Choroid plexus epithelial cell (primary cell): ENCODE measurements at places on chromosomes 12 and 14.

GRCh38 chr12:28770322-28770721 lies 378.8 kb upstream of the FAR2 start:
- no peak for DNase-seq

GRCh38 chr12:81866081-81866480 lies 106.9 kb upstream of the PPFIA2 start:
- no peak for DNase-seq

DNA sequence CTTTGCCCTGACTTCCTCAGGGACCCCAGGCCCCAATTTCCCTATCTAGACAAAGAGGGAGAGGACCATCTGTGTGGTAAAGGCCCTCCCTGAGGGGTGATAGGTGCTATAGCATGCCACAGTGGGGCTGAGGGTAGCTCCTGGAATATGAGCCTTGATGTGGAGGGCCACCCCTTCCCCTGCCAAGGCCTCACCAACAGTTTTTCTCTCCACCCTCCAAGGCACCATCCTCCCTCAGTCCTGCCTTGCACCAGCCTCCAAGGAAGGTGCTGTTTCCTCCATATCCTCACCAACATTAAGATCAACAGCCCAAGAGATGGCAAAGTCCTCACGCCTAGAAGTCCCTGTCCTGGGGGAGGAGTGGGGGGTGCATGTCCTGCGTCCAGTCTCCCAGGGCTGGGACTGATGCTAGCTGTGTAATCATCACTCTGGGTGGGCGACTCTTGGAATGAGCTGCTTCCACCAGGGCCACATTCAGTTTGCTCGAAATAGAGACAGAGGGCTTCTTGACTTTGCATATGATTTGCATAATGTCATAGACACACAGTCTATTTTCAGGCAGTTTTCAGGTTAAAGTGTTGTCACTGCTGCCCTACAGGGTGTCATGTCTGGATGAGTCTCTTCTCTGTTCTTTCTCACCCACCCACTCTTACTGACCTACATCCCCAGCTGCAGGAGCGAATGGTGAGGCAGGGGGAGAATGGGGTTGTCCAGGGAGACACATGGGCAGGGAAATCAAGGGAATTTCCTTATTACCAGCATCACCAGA lies 17.4 kb downstream of the ACVRL1 start:
- DNase-seq, result no peak

- DNase-seq, result no peak
Measured at GRCh38 chr12:100995771-100996170, 201.2 kb downstream of the ANO4 start.

GRCh38 chr12:124326871-124327270 lies 32.0 kb downstream of the RFLNA start:
- no peak for DNase-seq

DNA sequence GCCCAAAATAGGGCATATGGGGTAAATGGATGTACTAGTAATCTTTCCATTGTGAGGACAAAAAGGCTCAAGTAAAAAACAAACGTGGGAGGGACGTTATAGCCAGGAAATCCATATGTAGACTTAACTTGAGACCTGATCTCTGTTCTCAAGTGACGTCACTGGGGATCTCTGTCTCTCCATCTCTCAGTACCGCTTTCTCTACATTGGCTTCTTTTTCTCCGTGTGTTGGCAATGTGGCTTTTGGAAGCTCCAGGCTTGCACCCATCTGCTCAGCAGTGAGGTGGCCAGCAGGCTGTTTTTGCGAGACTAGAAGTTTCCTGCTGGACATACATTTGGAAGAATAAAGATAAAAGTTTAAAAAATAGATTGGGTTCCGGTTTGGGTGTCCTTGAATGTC lies 66.0 kb upstream of the NRXN3 start:
- no peak for DNase-seq

DNA sequence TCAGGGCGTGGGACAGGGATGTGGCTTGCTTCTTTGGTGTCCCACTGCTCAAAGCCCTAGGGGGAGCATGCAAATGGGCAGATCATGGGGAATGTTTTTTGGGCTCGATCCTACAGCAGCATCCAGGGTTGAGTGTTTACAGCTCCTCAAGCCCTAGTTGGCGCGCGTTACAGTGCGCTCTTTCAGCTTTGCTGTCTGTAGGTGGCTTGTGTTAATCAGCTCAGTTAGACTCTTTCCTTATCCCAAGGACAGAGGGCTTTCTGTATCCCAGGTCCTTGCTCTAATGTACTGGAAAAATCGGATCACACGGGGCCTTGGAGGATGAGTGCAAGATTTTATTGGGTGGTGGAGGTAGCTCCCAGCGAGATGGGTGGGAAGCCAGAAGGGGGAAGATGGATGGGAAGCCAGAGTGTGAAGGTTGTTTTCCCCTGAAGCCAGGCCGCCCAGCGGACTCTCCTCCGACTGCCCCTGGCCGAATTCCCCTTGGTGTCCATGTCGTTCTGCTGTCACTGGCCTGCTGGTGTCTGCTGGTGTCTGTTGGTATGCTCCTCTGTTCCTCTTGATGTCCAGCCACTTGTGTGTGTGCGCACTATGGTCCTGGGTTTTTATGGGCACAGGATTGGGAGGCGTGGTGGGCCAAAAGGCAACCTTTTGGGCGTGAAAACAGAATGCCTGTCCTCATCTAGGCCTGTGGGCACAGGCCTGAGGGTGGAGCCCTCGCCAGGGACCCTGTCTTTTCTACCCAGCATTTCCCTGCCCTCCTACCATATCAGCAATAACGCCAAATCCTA lies 10.7 kb upstream of the TXNRD1 start:
- DNase-seq, result no peak

GRCh38 chr14:75069121-75069810 lies at the start of gene ZC2HC1C:
Gene ZC2HC1C, plus strand, starts transcription at chr14:75069641. Its CDS starts 933 bp downstream, at chr14:75070574.
- DNase-seq, result peak; percentile 91

GRCh38 chr14:64845878-64846277 lies 33.8 kb downstream of the SPTB start:
- DNase-seq, result peak; percentile 71

DNA sequence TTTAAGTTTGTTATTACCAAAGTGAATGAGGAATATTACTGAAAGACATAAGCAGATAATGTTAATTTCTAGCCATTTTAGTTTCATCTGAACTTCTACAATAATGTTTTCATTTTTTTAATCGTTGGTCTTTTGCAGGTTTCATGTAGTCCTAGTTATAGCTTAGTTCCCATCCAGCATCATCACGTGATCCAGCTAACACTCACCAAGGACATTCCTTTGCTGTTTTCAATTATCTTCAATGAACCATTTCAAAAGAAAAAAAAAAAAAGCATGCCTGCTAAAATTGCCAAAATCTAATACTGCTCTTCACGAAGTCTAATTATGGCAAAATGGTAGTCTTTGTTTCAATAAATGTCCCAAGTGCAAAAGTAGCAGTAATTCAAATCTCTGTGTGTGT lies 187.7 kb upstream of the ATXN7L3B start:
- peak; percentile 46 for DNase-seq

DNA sequence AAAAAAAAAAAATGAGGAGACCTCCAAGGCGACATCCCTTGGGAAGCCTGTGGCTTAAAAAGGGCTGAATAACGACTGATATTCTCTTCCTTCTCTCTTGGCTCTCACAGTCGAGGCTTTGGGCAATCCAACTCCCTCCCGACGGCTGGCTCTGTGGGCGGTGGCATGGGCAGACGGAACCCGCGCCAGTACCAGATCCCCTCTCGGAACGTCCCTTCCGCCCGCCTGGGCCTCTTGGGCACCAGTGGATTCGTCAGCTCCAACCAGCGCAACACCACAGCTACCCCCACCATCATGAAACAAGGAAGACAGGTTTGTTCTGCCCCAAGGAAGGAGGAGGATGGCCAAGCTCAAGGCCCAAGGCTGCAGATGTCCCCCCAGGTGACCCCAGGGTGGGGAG lies 127.8 kb downstream of the GCH1 start:
- DNase-seq, result no peak

DNA sequence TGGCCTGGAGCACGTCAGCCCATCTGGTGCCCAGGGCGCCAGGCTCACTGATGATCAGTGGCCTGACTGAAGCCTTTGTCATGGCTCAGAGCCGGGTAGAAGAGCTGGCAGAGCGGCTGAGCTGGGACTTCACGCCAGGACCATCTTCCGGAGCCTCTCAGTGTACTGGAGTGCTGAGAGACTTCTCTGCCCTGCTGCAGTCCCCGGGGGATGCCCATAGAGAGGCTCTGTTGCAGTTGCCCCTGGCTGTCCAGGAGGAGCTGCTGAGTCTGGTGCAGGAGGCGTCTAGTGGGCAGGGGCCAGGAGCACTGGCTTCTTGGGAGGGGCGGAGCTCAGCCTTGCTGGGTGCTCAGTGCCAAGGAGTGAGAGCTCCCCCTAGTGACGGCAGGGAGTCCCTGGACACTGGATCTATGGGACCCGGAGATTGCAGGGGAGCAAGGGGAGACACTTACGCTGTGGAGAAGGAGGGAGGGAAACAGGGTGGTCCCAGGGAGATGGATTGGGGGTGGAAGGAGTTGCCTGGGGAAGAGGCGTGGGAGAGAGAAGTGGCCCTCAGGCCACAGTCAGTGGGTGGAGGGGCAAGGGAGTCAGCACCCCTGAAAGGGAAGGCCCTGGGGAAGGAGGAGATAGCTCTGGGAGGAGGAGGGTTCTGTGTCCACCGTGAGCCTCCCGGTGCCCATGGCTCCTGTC lies 2.0 kb downstream of the KHNYN start:
- peak; percentile 97 for DNase-seq

DNA sequence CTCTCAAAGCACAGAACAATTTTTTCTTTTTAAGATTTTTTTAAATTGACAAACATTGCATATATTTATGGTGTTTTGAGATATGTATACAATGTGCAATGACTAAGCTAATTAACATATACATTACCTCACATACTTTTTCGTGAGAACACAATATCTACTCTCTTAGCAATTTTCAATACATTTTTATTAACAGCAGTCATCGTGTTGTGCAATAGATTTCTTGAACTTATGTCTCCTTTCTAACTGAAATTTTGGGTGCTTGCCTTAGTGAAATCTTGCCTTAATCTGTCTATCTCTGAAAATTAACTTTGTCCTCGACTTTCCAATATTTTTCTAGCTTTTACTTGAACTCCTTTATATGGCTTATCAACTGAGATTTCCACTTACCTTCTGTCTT lies 6.8 kb downstream of the OR10A7 start:
- DNase-seq, result no peak

DNA sequence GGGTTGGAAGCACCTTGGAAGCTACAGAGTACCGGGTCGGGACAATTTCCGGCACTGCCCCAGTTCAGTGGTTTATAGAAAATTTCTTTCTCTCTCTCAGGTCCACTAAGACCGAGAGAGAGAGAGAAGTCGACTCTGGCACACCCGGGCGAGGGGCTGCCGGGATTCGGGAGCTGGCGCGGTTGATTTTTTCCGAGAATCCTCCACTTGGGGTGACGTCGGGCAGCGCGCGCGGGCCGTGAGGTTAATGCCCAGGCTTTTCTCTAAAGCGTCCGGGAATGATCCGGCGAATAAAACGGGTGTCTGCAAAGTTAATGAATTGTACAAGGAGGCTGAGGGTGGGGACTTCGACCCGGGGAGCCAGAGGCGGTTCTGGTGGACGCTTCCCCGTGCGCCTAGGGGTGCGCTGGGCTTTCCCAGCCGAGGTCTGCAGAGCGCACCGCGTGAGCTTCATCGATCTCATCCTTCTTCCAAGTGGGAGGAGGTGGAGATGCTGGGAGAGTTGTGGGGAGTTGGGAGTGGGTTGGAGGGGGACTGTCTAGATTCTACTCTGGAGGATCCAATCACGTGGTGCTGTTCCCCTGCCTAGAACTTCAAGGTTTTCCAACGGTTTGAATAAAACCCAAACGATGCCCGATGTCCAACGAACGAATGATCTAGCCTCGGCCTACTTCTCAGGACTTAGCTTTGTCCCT lies 51.9 kb upstream of the TBX3 start:
- DNase-seq, result no peak

GRCh38 chr12:128743916-128744315 lies 79.8 kb downstream of the SLC15A4 start:
- DNase-seq, result no peak

- DNase-seq, result peak; percentile 39
Measured at GRCh38 chr12:57875753-57876547, 29.4 kb upstream of the CTDSP2 start.

DNA sequence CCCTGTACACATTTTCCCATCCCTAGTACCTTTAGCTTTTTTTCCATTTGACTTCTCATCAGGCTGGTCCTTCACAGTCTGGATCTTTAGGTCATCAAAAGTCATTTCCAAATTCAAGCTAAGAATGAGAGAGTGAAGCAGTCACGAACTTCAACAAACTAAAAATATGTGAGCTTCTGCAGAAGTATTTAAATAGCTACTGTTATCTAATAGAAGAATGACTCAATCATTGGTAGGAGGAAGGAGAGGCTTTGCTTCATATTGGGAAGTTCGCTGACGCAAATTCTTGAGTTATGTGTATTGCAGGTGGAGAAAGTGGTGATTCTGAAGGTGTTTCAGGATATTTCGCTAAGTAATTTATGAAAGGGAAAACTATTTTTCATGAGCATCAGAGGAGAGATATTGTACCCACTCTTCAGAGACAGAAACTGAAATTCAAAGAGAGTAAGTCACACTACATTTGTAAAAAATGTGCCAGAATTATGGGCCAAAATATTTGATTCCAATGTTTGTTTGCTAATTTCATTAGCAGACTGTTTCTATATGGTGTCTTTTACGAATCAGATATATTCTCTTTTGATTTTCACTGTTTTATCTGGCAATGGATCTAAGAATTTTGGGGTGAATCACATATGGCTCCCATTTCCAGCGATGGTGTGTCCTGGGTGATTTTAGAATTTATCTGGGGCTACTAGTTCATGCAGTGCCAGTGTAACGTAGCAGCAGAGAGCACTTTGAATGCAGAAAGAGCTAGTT lies at the start of gene OLR1:
Gene OLR1, minus strand, starts transcription at position 160 of the 756 bp plus-strand sequence. Its CDS starts 55 bp downstream, at position 105.
- peak; percentile 45 for DNase-seq

DNA sequence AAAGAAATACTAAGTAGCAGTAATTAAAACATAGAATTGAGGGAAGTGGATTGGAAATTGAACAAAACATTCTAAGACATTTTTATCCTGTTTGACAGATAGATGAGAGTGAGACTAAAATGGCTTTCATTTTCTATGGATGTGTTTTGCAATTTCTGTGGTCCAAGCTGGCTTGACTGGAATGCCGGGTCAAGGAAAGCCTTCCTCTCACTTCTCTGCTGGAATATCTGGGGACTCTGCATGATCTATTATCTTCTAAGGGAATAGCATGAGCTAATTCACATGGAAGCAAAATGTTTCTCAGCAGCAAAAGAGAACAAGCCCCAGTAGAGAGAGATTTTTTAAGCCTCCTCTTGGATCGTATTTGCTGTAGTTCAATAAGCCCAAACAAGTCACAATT lies 407.9 kb upstream of the ATXN7L3B start:
- peak; percentile 44 for DNase-seq
